D341Med (cell line): ENCODE measurements at places on chromosomes 3 and 15.
A peak's percentile ranks its signal among the peaks of the same experiment; 100 is the strongest.

- no peak for DNase-seq
Measured at GRCh38 chr3:149377408-149378364, at the start of gene TM4SF1. TM4SF1 (minus strand) TSS chr3:149377649; CDS start chr3:149377547, 102 bp downstream.

DNA sequence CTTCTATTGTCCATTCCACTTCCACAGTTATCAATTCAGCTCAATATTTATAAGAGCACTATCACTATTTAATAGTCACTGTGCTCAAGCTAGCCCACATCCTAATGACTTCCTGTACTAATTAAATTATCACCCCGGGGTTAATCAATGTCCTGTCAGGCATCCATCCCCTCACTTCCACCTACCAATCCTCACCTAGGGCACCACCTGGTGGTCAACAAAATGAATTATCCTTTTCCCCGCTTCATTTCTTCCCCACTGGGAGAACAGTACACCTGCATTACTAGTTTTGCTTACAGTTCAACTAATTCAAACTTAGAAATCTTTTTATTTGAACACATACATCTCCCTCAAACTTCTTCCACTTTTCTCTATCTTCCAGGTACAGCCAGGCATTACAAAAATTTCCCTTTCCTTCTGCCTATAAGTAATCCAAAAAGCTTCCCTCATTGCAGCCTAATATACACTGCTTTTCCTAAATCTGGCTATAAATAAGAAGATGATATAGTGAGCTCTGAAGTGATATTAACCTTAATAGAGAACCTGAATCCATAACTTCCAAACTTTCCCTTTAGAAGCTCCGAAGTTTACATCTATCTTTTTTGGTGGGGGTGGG is 68.5 kb downstream of the TMCC1 start:
- peak; percentile 65 for DNase-seq

DNA sequence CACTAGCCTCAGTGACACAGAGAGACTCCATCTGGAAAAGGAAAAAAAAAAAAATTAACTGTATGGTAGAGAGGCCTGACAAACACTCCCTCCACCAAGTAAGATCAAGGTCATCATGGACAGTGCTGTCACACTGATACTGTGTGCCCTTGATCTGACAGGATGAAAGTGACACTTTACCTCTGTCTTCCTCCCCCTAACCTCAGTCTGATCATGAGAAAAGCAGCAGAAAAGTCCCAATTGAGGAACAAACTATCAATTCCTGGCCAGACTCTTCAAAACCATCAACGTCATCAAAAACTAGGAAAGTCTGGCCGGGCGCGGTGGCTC is 26.7 kb downstream of the PGPEP1L start:
- no peak for DNase-seq

DNA sequence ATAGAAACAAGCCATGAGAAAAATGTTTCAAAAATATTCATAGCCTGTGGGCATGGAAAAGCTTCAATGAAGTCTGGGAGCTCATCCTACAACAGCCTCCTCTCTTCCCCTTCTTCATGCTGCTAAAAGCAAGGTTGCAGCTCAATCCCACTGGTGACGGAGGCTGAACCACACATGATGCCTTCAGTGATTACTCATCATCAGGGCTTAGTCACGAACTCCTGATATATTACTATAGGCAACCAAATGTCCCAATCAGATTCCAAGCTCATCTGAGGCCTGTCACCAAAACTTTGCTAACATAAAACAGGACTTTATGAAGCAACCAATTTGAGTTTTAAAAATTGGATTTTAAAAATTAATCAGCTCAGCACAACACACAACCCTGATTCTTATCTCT is 24.0 kb upstream of the SLC24A5 start:
- DNase-seq: no peak

GRCh38 chr3:116707531-116707930 is 2.0 kb upstream of the TUSC7 start:
- no peak for DNase-seq

- no peak for DNase-seq
Measured at GRCh38 chr15:68592544-68592943, 13.8 kb downstream of the CORO2B start.

DNA sequence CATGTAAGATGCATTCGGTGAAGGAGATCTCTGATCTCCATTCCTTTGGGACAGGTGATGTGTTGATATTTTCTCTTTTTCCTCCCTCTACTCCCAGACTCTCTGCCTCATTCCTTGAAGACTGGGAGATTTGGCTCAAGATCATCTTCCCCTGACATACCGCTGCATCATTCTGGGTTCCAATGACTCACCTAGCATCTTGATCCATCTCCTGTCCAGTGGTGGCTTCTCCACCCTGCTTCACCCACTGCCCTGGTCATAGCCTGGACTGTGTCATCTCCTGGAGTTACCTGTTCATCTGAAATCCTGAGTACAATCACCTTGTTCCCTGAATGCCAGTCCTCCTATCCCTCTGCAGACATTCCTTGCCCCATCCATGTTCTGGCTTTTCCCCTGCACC is 57.4 kb upstream of the TRAK1 start:
- DNase-seq: no peak

DNA sequence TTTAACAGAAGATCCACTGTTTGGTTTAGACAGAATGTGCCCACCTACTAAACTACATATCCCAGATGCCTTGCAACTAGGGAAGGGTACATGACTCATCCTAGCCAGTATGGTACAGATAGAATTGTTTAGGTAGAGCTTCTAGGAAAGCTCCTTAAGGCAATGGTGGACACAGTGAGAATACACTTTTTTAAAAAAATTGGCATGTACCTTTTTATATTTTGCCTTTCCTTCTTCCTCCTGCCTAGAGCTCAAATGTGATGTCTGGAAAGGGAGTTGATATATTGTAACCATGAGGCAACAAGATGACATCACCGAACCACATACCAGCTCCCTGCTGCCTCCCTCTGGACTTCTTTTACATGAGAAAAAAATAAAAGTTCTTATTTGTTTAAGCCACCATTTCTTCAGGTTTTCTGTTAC is 14.4 kb upstream of the C3orf80 start:
- no peak for DNase-seq

DNA sequence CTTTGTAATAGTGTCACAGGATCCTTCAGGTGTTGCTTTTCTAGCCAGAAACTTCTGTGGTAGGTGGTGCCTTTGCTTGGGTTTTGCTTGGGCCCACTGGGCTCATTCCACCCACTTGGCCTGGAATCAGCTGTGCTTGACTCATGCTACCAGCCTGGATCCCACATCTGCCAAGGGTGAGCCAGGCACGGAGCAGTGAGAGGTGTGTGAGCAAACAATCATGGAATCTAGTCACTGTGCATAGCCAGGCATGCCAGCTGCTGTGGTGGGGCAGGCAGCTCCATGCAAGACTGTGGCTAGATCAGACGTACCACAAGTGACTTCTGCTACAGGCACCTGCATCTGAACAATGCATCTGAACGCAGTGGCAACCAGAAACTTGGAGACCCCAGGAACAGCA is 275.9 kb downstream of the UBE2E2 start:
- DNase-seq: no peak

DNA sequence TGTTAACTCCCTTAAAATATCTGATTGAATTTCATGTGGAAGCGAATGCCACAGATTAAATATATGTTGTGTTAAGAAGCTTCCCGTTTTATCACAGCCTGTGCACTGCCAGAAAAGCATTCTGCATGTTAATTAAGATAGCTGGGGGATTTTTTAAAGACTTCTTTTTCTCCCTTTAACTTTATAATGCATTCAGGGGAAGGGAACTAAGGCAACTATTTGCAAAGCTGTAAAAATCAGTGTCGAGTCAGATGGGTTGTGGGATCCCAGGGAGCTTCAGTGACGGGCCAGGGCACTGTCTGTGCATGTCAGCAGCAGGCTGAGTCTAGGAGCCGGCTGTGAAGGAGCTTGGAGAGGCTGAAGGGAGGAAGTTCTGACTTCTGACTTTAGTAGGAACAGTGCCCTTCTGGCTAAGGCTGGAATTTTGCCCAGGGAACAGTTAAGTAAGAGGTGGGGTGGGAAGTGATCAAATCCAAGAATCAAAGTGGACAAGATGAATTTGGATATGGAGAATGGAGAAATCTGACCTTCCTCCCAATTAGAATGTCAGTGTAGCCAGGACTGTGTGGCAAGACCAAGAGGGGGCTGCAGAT is 77.7 kb downstream of the ABHD5 start:
- DNase-seq: no peak
